ENCODE measurements at places on chromosomes 1 and 21.

- no peak for DNase-seq
Measured at GRCh38 chr1:158286941-158287346, 2.8 kb upstream of the CD1C start.

DNA sequence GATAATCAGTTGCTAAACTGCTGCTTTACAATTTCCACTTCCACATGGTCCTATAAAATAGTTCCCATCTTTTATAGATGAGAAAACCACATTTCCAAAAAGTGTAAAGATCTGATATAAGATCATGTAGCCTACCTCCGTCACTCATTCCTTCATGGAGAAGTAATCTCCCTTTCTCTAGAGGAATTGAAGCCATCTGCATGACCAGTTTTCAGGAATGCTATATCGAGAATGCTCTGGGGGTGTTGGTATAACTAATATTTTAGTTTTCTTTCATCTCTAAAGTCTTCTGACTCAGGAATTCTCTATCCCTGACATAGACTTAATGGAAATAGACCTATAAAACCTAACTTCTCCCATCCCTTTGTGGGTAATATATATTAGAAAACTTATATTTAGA is 173.0 kb upstream of the UBE2U start:
- DNase-seq: no peak

- DNase-seq: no peak
Measured at GRCh38 chr1:115280064-115280463, 58.0 kb downstream of the NGF start.

- no peak for DNase-seq
Measured at GRCh38 chr1:94259635-94260289, 22.4 kb upstream of the ARHGAP29 start.

GRCh38 chr1:108034396-108034795 is 69.4 kb upstream of the VAV3 start:
- no peak for DNase-seq

- no peak for DNase-seq
Measured at GRCh38 chr1:36134031-36134430, 9.0 kb upstream of the COL8A2 start.

DNA sequence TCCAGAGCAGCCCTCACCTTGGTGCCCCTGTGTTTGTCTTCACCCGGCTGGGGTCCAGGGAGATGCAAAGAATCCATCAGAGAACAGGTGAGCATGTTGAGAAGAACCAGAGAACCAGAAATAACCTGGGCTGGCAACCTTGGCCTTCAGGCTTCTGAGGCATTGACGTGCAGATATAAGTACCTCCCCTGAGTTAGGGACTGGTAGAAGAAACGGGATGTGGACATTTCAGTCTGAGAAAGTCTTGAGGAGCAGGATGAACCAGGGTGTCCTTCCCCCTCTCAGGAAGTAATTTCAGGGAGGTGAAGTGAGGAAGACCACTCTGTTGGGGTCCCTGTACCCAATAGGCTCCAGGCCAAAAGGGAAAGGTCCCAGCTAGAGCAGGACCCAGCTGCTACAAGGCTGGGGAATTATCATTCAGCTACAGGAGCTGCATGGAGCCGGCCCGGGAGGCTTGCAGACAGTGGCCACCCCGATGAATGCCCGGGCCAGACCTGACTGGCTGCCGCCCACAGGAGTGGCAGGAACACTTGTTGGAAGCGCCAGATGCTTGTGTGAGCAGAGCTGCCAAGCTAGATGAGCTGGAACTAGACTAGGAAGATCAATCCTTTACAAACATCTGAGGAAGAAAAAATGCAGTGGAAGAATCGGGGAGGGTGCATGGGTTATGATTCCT is 1.7 kb upstream of the AURKAIP1 start:
- DNase-seq: no peak

- DNase-seq: no peak
Measured at GRCh38 chr1:233707880-233708815, 94.2 kb downstream of the KCNK1 start.

- DNase-seq: no peak
Measured at GRCh38 chr1:193402977-193403376, 216.6 kb upstream of the B3GALT2 start.

DNA sequence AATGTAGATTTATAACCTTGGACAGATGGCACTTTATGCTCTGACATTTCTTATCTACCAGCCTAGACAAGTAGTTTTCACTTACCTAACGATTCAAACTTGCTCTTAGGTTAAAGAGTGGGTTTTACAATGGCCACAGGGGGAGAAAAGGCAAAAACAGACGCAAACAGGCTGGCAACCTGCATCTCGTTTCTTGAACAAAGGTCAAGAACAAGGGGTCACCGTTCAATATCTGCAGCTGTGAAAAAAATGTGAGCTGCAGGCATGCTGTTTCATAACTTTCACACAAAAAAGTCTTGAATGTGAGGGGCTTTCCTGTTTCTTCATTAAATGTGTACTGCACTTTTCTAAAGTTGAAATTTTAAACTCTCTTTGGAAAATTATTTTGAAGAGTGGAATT is 49.4 kb downstream of the SYDE2 start:
- no peak for DNase-seq

DNA sequence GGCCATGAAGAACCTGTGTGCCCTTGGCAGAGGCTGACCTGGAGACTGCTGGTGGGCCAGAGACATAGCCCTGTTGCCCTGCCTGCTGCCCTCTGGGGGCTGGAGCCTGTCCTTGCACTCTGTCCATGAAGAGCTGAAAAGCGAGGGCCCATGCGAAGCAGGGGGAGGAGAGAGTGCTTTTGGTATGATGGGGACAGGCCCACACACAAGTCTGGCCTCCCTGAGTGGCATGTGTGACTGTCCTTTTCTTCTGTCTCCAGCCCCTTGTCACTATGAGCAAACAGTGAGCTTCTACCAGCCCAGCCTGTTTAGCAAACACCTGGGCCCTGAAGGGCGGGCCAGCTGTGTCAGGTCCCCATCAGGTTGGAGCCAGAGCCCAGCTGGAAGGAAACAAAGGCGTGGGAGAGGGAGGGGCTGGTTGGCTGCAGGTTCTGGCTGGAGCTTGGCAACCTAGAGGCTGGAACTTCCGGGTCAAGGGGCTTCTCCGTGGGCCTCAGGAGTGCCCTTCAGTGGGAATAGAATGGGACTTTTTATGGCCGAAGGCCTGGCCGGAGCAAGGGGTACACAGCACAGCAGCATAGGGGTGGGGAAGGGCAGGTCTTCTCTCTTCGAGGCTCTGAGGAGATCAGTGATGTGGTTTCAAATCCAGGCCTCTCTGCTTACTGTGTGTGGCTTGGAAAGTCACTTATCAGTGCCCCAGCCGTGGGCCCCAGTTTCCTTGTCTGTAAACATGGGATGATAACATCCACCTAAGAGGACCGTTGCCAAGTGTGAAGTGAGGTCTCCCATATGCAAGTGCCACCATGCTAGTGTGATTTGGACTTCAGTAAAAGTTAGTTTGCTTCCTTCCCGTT is 14.3 kb downstream of the QSOX1 start:
- peak; percentile 51 for DNase-seq

DNA sequence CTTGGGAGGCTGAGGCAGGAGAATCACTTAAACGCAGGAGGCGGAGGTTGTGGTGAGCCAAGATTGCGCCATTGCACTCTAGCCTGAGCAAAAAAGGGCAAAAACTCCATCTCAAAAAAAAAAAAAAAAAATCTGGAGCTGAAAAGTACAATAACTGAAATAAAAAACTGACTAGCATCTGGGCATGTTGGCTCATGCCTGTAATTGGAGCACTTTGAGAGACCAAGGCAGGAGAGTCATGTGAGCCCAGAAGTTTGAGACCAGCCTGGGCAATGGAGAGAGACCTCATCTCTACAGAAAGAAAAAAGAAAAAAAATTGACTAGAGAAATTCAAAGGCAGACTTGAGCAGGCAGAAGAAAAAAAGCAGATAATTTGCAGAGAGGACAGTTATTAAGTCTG is 18.1 kb downstream of the CLDN19 start:
- DNase-seq: no peak

GRCh38 chr1:78280626-78281025 is 210.1 kb upstream of the PTGFR start:
- no peak for DNase-seq

GRCh38 chr1:65538664-65539063 is 118.2 kb downstream of the LEPR start:
- DNase-seq: no peak

GRCh38 chr21:38349111-38349746 is 92.4 kb downstream of the KCNJ15 start:
- DNase-seq: peak; percentile 58

DNA sequence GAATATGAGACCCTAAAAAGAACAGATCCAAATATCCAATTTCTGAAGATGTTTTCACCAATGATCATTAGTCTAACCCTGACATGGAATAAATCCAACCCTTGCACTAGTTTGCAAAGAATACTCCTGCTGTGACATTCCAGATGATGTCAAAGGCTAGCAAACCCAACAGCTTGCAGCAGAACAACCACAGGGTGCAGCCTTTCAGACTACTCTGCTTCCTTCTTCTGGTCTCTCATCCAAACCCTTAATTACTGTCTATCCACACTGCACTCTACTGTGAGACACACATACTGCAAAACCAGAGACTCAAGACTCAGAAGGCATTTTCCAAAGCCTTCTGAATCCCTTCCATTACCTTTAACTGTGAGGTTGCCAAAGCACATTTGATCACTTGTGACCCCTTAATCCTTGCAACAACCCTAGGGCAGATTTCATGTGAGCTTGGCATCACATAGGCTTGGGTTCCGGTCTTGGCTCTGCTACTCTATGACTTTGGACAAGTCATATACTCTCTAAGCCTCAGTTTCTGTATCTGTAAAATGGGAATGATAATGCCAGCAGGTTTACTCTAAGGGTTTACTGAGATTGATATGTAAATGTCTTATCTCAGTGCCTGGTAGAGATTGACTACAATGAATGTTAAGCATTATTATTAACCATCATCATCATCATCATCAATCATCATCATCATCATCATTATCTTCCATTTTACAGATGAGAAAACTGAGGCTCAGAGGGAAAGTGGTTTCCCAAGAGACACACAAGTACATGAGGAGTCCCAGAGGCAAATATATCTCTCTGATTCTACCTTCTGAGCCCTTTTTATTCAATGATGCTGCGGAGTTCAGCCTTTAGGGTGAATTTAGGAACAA is 94.5 kb downstream of the SYF2 start:
- no peak for DNase-seq

GRCh38 chr1:29949676-29950075 is 713.4 kb downstream of the PTPRU start:
- no peak for DNase-seq

GRCh38 chr1:182139496-182139895 is 78.0 kb upstream of the ZNF648 start:
- DNase-seq: no peak

GRCh38 chr21:44949779-44950198 is 10.0 kb downstream of the SLX9 start:
- peak; percentile 8 for DNase-seq

GRCh38 chr1:68503085-68503484 is 6.2 kb upstream of the DEPDC1 start:
- DNase-seq: no peak

- DNase-seq: no peak
Measured at GRCh38 chr1:222616525-222616924, 1.4 kb upstream of the MIA3 start.

DNA sequence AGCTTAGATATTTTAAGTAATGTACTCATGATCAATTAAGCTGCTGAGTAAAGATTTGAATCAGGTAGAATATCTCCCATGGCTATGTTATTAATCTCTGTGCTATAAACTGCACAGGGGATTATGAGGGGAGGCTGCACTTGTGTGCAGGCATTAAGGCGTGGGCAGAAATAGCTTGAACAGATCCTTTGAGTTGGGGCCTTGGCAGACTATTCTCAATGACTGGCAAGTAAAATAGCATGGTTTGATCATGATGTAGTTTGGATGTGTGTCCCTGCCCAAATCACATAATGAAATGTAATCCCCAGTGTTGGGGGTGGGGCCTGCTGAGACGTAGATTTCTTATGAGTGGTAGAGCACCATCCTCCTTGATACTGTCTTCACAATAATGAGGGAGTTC is 220.3 kb downstream of the PLPP3 start:
- DNase-seq: no peak

- DNase-seq: peak; percentile 42
Measured at GRCh38 chr1:170664828-170665612, 1.1 kb downstream of the PRRX1 start.

- DNase-seq: peak; percentile 52
Measured at GRCh38 chr1:27598902-27599528, 4.9 kb downstream of the AHDC1 start.

DNA sequence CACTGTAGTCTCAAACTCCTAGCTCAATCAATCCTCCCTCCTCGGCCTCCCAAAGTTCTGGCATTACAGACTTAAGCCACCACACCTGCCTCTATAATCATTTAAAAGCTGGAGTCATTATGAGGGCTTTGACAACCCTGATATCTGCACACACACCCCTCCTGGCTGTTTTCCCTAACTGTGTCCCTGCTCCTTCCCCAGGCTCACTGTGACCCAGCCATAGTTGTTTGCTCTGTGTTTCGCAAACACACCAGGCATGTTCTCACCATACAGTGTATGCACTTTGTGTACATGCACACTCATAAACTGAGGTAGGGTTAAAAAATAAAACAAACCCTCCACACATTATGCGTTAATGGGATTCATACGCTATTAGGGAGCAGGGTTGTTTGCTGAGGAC is 21.8 kb upstream of the IL20 start:
- DNase-seq: no peak

- DNase-seq: no peak
Measured at GRCh38 chr1:119594376-119594775, 53.7 kb downstream of the ZNF697 start.

DNA sequence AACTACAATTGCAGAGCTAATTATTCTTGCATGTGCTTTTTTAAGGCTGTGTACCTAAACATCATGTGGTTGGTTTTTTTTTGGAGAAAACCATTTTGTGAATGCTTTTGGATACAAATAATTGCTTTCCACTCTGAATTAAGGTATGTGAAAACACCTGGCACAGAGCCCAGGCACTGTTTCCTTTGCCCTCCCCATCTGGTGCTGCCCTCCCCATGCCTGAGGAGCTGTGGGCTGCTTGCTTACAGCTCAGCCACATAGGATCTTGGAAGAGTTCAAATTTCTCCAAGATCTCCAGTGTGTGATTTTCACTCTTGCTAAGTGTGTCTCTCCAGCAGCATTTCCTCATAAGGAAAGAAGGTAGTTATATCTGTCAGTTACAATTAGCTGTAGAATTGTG is 27.8 kb downstream of the DNM3 start:
- no peak for DNase-seq

- no peak for DNase-seq
Measured at GRCh38 chr1:3504822-3505153, 50.3 kb downstream of the ARHGEF16 start.

GRCh38 chr1:154726443-154726842 is 118.5 kb upstream of the ADAR start:
- no peak for DNase-seq

GRCh38 chr1:169681140-169681539 is 30.3 kb downstream of the SELL start:
- no peak for DNase-seq
